ENCODE measurements at places on chromosomes 3 and 15.

- H3K4me3 ChIP-seq, result no peak overlapping the region
- no peak for DNase-seq
- no peak overlapping the region for H3K27ac ChIP-seq
- no peaks in the 10 kb centered on the region for H3K36me3 ChIP-seq
These were observed 346.2 kb upstream of the ZNF717 start for GRCh38 chr3:76131396-76132153.

GRCh38 chr3:17039594-17039993 lies 154.8 kb downstream of the PLCL2 start:
- peaks cover 41% of the 10 kb centered on the region for H3K4me1 ChIP-seq
- H3K27ac ChIP-seq, result no peak overlapping the region
- no peaks in the 10 kb centered on the region for H3K27me3 ChIP-seq
- H3K36me3 ChIP-seq, result peaks cover 11% of the 10 kb centered on the region
- no peak for DNase-seq

GRCh38 chr15:57363661-57364060 lies 12.6 kb upstream of the CGNL1 start:
- no peak overlapping the region for H3K4me3 ChIP-seq
- no peak for DNase-seq
- H3K36me3 ChIP-seq, result no peaks in the 10 kb centered on the region
- H3K27me3 ChIP-seq, result no peaks in the 10 kb centered on the region
- H3K27ac ChIP-seq, result no peak overlapping the region

DNA sequence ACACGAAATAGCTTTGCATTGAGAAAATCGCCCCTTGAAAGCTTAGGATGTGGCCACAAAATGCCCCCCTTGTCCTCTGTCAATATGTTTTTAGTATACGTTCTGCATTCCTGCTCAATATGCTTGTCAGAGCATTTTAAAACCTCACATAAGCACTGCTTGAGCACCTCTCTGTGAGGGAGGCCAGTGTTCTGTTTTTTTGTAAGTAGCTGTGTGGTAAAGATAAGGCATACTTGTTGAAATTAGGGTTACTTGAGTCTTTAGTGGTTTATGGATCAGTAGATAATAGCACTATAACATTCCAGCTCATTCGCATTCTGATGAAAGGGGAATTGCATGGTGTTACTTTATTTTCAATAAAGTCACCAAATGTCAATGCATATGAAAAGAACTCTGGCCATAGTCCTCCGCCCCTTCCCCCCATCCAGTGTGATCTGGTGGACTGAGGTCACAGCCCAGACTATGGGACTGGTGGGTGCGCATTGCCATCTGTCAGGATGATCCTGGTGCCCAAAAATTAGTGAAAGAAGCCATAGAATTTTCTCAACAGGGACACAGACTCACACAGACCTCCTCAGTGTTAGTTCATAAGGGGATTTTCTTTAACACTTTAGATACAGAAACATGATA lies 33.1 kb downstream of the IL1RAP start:
- no peak overlapping the region for H3K4me3 ChIP-seq
- no peak for DNase-seq
- peaks cover 15% of the 10 kb centered on the region for H3K36me3 ChIP-seq
- peaks cover 3% of the 10 kb centered on the region for H3K4me1 ChIP-seq

GRCh38 chr3:125165189-125165947 lies 47.2 kb downstream of the SLC12A8 start:
- H3K27me3 ChIP-seq, result peaks cover 3% of the 10 kb centered on the region
- H3K4me1 ChIP-seq, result no peaks in the 10 kb centered on the region
- no peak for DNase-seq
- H3K27ac ChIP-seq, result no peak overlapping the region
- H3K36me3 ChIP-seq, result no peaks in the 10 kb centered on the region

- no peaks in the 10 kb centered on the region for H3K27me3 ChIP-seq
- no peak for DNase-seq
- H3K36me3 ChIP-seq, result peaks cover 17% of the 10 kb centered on the region
These were observed 21.3 kb downstream of the RTF1 start for GRCh38 chr15:41438206-41438605.

GRCh38 chr3:14505803-14506500 lies 34.2 kb downstream of the GRIP2 start:
- H3K36me3 ChIP-seq, result no peaks in the 10 kb centered on the region
- DNase-seq, result no peak
- H3K27me3 ChIP-seq, result peaks cover 4% of the 10 kb centered on the region
- H3K27ac ChIP-seq, result no peak overlapping the region
- peaks cover 2% of the 10 kb centered on the region for H3K4me1 ChIP-seq

- DNase-seq, result no peak
- H3K27ac ChIP-seq, result no peak overlapping the region
- no peaks in the 10 kb centered on the region for H3K4me1 ChIP-seq
- H3K36me3 ChIP-seq, result no peaks in the 10 kb centered on the region
- no peak overlapping the region for H3K4me3 ChIP-seq
These were observed 8.0 kb upstream of the TMEM212 start for GRCh38 chr3:171835116-171835515.

GRCh38 chr3:49804141-49805041 lies 1.3 kb downstream of the INKA1 start:
- peaks cover 42% of the 10 kb centered on the region for H3K4me1 ChIP-seq
- DNase-seq, result no peak
- no peaks in the 10 kb centered on the region for H3K36me3 ChIP-seq
- H3K4me3 ChIP-seq, result peak overlapping the region; percentile 79

DNA sequence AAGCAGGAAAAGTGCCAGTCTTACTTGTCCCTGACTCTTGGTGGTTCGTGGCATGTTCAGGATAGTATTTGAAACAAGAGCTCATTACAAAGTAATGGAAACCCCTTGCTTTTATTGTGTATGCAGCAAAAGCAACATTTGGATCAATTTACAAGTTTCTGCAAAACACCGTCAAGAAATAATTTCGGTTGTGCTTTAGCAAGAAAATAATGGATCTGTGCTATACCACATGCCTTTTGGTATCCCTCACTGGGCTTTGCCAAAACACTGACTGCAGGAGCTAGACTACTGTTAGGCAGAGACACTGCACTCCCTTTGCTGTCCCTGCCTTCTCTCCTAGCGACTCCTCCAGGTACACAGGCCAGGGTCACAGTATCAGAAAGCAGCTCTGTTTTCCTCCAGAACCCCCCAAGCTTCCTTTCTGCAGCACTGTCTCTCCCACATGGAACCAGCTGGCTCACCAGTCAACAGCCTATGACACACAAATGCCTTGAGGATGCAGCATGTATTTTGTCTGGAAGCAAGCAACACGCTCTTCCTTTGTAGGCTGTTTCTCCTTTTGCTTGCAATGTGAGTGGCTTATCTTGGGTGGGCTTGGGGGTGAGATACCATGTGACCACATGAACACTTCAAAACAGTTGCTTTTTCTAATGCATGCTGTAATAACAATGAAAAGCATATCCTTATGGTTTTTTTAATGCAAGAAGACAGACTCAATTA lies 111.4 kb downstream of the PGPEP1L start:
- peaks cover 23% of the 10 kb centered on the region for H3K36me3 ChIP-seq
- peaks cover 6% of the 10 kb centered on the region for H3K4me1 ChIP-seq
- no peak overlapping the region for H3K4me3 ChIP-seq
- no peaks in the 10 kb centered on the region for H3K27me3 ChIP-seq
- DNase-seq, result no peak

GRCh38 chr3:168990134-168990533 lies 673.4 kb downstream of the MECOM start:
- DNase-seq, result no peak
- no peak overlapping the region for H3K4me3 ChIP-seq
- no peaks in the 10 kb centered on the region for H3K36me3 ChIP-seq
- no peak overlapping the region for H3K27ac ChIP-seq

- H3K36me3 ChIP-seq, result no peaks in the 10 kb centered on the region
- peaks cover 24% of the 10 kb centered on the region for H3K4me1 ChIP-seq
- no peaks in the 10 kb centered on the region for H3K27me3 ChIP-seq
- no peak overlapping the region for H3K27ac ChIP-seq
These were observed 20.8 kb downstream of the DPH3 start for GRCh38 chr3:16243706-16244490.

DNA sequence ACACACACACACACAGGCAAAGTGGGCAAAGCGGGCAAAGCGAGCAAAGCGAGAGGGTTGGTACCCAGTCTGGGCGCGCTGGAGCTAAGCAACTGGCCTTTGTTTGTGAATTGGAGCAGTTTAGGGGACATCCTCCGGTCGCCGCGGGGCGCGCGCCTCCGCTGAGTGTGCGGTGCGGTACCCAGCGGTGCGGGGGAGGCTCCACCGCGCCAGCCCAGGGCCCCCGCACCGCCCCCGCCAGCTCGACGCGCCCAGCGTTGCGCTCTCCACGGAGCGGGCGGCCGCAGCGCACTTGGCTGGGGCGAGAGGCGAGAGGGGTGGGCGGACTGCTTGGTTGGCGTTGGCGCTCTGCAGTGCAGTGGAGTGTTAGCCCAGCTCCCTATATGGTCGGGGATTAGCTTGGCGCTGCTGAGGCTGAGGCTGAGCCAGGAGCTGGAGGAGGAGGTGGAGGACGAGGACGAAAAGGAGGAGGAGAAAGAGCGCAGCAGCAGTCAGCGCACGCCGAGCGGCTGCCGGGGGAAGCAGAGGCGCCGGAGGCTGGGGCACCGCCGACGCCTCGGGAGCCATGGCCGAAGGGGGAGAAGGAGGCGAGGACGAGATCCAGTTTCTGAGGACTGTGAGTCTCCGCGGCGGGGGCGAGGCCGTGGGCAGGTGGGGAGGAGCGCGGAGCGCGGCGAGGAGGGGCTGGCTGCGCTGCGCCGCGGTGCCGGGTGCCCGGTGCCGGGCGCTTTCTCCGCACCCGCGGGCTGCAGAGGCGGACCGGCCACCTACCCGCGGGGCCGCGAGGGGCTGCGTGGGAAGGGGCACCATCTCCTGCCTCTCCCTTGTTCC lies at the start of gene RYR3:
Gene RYR3 (plus strand): TSS at position 487 of the 831 bp plus-strand sequence. CDS start 79 bp downstream, at position 566.
- no peak within 1 kb of the TSS for H3K27ac ChIP-seq
- no peaks in the 10 kb centered on the region for H3K36me3 ChIP-seq
- H3K4me3 ChIP-seq, result no peak within 1 kb of the TSS
- peak; percentile 11 for DNase-seq
- no peaks in the 10 kb centered on the region for H3K4me1 ChIP-seq

DNA sequence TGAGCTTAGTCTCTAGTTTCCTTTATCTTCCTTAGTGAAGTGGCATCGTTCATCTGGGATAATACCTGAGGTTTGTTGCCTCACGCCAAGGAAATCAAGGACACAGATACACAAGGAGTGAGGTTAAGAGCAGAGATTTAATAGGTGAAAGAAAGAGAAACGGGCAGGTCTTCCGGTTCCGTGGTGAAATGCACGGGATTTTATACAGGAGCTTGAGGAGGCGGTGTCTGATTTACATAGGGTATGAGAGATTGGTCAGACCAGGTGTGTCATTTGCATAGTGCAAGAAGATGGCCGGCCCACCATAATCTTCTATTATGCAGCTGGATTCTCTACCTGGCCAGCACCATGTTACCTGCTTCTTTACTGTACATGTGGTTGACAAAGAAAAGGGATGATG lies 17.2 kb downstream of the ARRDC4 start:
- no peak overlapping the region for H3K4me3 ChIP-seq
- no peaks in the 10 kb centered on the region for H3K36me3 ChIP-seq
- no peak overlapping the region for H3K27ac ChIP-seq
- peaks cover 2% of the 10 kb centered on the region for H3K27me3 ChIP-seq
- peaks cover 16% of the 10 kb centered on the region for H3K4me1 ChIP-seq

DNA sequence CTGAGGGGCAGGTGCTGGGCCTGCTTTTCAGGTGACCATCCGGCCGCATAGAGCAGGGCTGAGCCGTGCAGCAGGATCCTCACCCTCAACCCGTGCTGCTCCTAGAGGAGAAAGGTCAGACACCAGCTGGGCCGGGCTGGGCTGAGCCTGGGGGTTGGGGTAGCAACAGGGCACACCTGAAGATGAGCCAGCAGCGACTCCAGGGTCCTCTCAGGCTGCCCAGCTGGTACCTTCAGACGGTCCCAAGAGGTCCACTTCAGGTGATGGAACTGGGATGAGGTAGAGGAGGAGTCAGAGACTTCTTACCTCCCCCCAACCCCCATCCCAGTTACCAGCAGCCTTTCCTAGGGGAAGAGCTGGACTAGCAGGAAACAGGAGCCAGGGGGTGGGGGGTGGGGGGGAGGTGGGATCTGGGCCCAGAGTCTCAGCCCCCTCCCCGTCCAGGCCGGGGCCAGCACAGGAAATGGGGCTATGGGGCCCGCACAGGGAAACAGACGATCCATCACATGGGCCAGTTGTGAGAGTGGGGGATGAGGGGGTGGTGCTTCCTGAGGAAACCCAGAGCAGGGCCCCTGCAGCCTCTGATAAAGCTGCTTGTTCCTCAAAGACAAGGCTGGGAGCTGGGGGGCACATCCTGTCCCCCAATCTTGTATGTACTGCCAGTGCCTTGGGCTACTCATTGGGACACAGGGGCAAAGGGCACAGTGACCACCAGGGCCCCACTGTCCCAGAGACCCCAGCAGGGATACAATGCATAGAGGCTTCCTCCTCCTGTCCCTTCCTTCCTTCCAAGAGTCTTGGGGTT lies 3.0 kb downstream of the INKA1 start:
- peaks cover 8% of the 10 kb centered on the region for H3K27me3 ChIP-seq
- H3K4me3 ChIP-seq, result no peak overlapping the region
- H3K4me1 ChIP-seq, result peaks cover 42% of the 10 kb centered on the region
- no peak overlapping the region for H3K27ac ChIP-seq
- peaks cover 6% of the 10 kb centered on the region for H3K36me3 ChIP-seq

DNA sequence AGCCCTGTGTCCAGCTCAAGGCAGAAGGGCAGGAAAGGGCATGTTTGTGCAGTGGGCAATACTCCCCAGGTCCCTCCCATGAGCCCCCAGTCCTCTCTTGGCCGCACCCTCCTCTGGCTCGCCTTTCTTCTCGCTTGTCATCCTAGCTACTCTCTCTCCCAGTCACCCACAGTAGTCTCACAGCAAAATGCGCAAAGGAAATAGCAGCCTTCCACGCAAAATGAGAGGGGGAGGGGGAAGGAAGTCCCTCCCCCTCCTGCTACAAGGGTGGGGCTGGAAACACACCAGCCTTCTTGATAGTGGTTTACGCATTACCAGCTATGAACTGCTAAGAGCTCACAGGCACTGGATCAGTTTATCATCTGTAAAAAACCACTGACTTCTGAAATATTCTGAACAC lies 83.8 kb downstream of the GADL1 start:
- no peak overlapping the region for H3K27ac ChIP-seq
- no peaks in the 10 kb centered on the region for H3K36me3 ChIP-seq

GRCh38 chr3:49669352-49669751 lies 4.8 kb upstream of the APEH start:
- H3K4me3 ChIP-seq, result no peak overlapping the region
- H3K4me1 ChIP-seq, result peaks cover 10% of the 10 kb centered on the region
- no peaks in the 10 kb centered on the region for H3K27me3 ChIP-seq
- no peak for DNase-seq

Data from activated CD4-positive, alpha-beta T cell treated with anti-CD3 and anti-CD28 coated beads for 36 hours (primary cell).